Right renal cortex interstitium (tissue), 3 donors: ENCODE measurements at places on chromosomes 6 and 20.

GRCh38 chr6:20427856-20428255, 26.2 kb downstream of the E2F3 start:
- DNase-seq, result no peak

- no peak for DNase-seq
These were observed 1.4 kb upstream of the EEF1A2 start for GRCh38 chr20:63500151-63500901.

- no peak for DNase-seq
These were observed 249.5 kb downstream of the ZFAND3 start for GRCh38 chr6:38068854-38069590.

- DNase-seq, result no peak
These were observed 614.3 kb upstream of the CDH4 start for GRCh38 chr20:60637801-60638200.

DNA sequence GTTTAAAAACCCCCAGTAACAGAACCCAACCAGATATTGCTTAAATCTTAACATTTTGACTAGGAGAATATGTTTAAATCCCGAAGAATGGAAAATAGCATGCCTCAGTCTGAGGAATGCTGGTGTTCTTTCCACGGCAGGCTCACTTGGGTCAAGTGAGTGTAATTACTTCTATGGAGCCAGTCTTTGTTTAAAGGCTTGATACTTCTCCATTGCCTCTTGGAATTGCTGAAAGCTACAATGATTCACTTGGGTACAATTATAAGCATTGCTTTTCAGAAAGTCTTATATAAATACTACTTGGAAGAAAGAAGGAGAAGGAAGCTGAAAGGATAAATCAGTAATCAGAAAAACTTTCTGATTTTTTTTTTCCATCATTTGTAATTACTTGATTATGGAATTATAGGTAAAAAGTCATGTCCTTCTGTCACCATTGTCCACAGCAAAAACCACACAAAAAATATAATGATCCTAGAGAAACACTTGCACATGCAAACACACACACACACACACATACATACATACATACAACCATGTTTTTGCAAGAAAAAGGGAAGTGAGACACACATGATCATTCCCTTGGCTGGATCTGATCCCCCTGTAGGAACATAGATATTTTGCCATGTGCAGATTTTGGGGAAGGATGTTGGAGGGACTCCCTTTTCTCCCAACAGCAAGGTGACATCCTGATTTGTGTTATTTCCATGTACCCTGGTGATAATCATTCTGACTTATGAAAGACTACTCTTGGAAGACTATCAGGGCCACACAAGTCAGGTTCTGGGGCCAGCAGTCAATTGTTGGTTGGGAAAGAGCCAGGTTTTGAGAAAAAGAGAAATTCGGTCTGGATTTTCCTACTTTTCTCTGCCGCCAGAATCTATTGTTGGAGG, 396.0 kb upstream of the BTBD3 start:
- DNase-seq, result no peak

DNA sequence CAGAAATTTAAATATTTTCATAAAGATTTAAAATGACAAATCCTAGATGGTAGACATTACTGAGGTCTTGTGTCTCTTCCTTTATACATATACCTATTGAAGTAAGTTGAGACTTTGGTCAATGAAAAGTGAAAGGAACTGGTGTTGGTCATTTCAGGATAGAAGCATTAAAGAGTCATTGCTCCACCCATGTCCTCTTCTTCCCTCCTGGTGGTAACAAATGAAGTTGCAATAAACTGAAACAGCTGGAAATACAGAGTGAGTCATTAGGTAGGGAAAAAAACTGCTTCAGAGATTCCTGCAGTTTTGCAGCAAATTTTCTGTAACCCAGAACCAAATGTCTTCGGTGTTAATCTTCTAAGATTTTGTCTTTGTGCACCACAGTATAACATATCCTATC, 448.0 kb downstream of the EYS start:
- DNase-seq, result no peak

GRCh38 chr20:55424968-55425367, 580.4 kb downstream of the CBLN4 start:
- no peak for DNase-seq

GRCh38 chr20:58389324-58389967, 417 bp downstream of the VAPB start:
- DNase-seq, result no peak

GRCh38 chr6:149421132-149421531, 21.1 kb downstream of the SUMO4 start:
- DNase-seq, result no peak

DNA sequence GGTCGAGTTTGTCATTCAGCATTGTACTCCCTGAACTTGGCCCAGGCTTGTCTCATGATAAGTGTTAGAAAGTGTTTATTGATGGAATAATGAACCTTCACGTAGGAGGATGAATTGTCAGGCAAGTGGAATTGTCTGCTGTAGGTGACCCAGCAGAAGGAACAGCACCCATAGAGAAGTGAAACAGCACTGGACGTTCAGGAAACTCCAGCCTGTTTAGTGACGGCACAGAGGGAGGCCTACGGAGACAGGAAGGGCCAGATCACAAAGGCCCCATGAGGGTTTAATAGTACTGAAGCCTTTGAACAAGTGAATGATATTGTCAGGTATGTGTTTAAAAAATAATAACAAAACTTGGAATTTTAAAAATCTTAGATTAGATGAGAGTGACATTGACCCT, 2.9 kb downstream of the STX11 start:
- no peak for DNase-seq

DNA sequence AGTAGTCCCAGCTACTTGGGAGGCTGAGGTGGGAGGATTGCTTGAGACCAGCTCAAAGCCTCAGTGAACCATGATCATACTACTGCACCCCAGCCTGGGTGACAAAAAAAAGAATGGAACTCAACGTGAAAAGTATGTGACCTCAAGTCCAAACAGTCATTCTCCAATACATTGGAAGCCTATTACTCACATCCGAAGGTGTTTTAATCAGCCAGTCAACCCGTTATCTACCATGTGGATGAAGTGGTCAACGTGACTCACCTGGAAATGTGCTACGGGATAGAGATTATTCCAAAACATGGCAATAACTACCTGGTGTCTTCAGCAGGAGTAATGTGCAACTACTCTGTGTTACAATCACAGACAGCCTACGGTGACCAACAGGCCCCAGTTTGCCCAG, 85.8 kb upstream of the TOP1 start:
- DNase-seq, result no peak

- DNase-seq, result no peak
These were observed 59.5 kb downstream of the CTCFL start for GRCh38 chr20:57465486-57465885.

GRCh38 chr6:119328254-119328653, 21.3 kb downstream of the MAN1A1 start:
- DNase-seq, result no peak

- DNase-seq, result no peak
These were observed 29.5 kb downstream of the CDYL start for GRCh38 chr6:4805553-4806336.

GRCh38 chr20:21090721-21091120, 15.4 kb downstream of the LINC00237 start:
- no peak for DNase-seq
